ENCODE measurements at places on chromosomes 3 and 15.

GRCh38 chr3:65914740-65915367 is 123.9 kb downstream of the MAGI1 start:
- peak; percentile 11 for DNase-seq

GRCh38 chr3:71238355-71238757 is 345.2 kb downstream of the FOXP1 start:
- no peak for DNase-seq

- no peak for DNase-seq
Observed at GRCh38 chr15:68271854-68272471, 5.6 kb upstream of the FEM1B start.

- DNase-seq = peak; percentile 36
Observed at GRCh38 chr15:89171136-89172072, 50.0 kb downstream of the RLBP1 start.

DNA sequence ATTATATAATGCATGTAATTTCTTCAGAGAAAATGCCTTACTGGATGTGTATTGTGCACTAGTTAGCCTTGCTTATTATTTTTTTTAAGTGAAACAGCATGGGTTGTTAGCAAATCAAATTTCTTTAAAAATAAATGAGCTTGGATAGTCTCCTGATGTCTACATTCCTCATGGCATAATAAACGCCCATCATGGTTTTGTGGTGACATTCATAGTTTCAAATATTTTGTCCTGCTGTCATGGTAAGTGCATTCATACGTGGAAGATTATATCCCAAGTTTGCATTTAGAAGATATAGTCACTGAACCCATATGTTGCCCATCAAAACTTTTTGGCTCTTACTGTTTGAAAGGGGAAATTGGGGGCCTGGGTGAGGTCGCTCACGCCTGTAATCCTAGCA is 130.7 kb downstream of the ALCAM start:
- no peak for DNase-seq

DNA sequence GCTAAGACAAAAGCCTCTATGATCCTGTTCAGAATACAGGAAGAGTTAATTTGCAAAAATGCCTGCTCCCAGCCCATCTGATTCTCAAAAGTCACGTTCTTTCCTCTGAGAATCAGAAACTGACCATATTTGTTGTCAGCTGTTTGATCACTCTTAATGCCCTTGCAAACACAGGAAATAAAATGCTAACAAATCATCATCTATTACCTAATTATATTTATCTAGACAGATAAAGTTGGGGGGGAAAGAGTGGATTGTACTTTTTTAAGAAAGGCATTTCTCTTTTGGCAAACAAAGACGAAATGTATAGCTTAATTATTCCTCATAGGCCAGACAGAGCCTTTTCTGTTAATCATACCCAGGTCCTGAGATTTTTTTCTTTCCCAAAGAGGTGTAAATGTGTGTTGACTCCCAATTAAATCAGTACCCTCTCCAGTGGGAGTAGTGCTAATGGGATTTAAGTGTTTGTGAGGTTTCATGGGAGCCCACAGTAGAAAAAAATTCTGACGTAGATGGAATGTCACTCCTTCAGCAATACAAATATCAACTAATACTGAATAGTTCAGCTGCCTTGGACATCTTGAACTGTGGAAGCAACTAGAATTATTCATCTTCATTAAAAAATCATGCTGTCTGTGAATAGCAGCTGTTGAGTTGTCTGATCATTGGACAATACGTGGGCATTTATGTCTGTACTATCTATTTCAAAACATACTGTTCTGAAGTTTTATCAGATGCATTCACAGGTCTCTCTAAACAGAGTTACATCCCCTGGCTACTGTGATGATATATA is 22.5 kb upstream of the BNIP2 start:
- DNase-seq = no peak

GRCh38 chr3:121574449-121574848 is 6.7 kb downstream of the ARGFX start:
- DNase-seq = no peak

DNA sequence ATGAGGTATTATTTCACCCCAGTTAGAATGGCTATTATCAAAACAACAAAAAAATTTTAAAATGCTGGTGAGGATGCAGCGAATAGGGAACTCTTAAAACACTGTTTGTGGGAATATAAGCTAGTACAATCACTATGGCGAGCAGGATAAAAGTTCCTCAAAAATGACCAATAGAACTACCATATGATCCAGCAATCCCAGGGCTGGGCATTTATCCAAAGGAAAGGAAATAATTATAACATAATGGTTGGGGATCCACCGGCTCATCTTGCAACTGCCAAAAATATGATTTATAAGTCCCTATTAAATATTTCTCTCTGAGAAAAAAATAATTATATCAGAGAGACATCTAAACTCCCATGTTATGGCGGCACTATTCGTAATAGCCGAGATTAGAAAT is 127.6 kb upstream of the MME start:
- DNase-seq = no peak

DNA sequence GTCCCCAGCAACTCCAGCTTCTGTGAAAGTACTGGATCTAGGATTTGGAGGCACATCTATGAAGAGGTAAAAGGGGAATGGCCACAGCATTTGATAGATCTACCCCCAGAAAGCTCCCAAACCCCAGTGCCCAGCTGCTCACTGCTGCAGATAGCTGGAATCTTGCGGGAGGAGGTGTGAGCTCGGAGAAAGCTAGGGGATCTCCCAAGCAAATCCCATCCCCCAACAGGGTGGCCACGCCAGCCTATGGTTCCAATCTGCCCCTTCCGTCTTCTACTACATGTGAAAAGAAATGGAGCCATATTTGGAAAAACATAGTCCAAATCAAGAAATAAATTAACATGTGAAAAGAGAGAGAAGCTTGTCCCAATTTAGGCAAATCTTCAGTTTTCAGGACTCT is 42.0 kb downstream of the SEMA5B start:
- DNase-seq = no peak

DNA sequence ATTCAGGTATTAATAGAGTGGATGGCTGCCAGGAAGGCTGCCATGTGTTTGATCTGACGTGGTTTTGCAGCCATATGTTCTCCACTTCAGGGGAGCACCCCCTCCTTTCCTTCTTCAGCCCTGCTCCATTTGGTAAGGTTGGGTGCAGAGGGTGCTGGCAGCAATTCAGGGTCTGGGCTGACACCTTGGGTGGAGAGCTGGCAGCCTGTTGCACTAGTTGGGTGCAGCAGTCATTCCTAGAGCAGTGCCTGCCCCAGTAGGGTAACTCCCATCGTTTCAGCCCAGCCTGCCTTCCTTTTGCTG is 1.5 kb downstream of the TYRO3 start:
- no peak for DNase-seq

DNA sequence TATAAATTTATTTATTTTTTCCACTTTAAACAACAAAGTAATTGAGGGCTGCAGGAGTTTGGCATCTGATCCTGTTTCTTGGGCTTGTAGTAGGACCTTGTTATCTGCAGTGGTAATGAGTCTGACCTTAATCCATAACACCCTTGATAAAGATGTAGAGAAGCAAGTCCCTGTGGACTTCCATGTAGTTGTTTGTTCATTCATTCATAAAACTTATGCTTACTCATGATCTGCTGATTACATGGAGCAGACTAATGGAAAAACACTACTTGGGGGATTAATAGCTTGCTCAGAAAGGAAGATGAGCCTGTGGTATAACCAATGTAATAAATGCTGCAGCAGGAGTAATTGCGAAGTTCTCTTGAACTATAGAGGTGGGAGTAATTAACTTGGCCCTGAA is 271.5 kb upstream of the TBL1XR1 start:
- DNase-seq = no peak

GRCh38 chr15:68230157-68231100 is 901 bp upstream of the CLN6 start:
- no peak for DNase-seq

DNA sequence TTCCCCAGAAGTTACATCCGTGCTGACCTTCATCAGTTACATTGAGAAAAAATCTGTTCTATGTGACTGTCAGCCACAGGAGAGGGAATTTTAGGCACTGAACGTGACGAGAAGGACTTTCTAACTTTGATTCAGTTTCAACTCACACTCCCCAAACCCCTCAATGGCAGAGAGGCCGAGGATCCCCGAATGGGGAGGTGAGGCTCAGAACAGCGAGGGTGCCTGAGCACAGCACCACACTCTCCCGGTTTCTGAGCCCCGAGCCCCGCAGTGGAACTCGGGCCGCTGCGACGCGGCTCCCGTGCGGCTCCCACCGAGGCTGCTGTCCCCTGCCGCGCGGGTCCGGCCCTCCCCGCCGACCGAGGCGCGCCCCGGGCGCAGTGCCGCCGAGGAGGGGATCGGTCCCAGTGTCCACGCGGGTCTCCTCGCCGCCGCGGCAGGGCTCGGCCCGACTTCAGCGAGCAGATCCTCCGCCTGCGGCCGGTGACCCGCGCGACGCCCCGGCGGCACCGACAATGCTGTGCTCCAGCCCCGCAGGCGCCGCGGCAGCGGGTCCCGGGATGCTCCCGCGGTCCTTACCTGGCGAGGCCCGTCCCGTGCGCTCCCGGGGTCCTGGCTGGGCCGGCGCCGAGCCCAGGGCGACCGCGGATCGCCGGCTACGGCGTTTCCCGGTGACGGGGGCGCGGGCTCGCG is 439 bp downstream of the CTXND1 start:
- no peak for DNase-seq

Measured in AML-193 (cell line).